Kidney (tissue), 22 donors: ENCODE measurements at places on chromosomes 16 and 17.

GRCh38 chr17:74119049-74119580 is 84.4 kb upstream of the RPL38 start:
- no peak for DNase-seq

DNA sequence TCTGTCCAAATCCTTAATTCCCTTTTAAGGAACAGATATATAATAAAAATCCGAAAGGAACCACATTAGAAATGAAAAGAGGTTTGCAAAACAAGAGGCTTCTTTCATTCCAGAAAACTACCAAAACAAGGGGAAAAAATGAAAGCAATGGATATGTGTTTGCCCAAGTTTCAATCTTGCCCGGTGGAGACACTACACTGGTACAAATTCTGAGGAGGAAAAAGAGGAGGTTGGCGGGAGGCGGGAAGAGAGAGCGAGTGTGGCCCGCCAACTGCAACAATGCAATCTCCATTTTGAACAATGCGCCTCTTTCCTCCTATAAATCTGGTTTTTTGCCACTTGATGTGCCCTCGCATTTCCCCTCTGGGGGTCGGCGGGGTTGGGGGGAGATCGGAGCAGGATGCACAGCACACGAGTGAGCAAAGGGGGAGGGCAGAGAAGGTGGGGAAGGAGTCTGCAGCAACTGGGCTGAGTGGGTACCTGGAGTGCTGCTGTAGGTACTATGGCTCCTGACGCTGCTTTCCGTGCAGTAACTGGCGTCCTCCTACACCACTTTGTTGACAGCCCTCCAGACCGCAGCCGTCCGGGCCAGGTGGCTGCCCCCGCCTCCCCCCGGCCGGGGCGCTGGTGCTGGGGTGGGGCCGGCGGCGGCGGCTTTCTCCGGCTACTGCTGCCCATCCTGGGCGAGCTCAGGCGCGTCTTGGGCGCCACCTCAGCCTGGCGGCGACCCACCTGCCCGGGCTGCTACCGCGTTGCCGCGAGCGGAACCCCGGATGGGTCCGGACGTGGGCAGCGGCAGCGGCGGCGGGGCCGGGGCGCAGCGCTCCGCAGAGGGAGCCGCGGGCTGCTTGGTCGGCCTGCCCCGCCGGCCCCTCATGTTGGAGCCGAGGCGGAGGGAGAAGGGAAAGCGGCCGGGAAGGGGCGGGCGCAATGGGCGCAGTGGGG is 93.8 kb upstream of the PLEKHM1 start:
- DNase-seq = peak; percentile 71

GRCh38 chr17:79098282-79098867 is 23.8 kb downstream of the ENGASE start:
- no peak for DNase-seq

GRCh38 chr16:69917311-69917710 is 33.8 kb upstream of the CLEC18A start:
- no peak for DNase-seq

GRCh38 chr16:48276102-48276501 is 28.8 kb upstream of the ABCC11 start:
- DNase-seq = no peak

DNA sequence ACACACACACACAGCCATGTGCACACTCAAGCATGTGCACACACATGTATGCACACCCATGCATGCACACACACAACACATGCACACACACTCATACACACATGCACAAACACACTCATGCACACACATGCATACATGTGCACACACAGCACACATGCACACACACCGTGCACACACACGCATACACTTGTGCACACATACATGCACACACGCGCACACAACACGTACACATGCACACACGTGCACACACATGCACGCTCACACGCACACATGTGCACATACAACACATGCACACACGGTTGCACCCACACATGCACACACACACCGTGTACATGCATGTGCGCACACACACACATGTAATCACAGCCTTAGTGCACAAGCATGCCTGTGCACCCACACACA is 230.4 kb upstream of the GSE1 start:
- no peak for DNase-seq

GRCh38 chr17:78151514-78152008 is 5.4 kb downstream of the C17orf99 start:
- peak; percentile 62 for DNase-seq

GRCh38 chr17:59108400-59109102 is 1.9 kb upstream of the TRIM37 start:
- no peak for DNase-seq

GRCh38 chr17:17823433-17824118 is 13.2 kb downstream of the SREBF1 start:
- DNase-seq = peak; percentile 95

GRCh38 chr17:66240630-66241029 is 11.4 kb upstream of the APOH start:
- DNase-seq = no peak

DNA sequence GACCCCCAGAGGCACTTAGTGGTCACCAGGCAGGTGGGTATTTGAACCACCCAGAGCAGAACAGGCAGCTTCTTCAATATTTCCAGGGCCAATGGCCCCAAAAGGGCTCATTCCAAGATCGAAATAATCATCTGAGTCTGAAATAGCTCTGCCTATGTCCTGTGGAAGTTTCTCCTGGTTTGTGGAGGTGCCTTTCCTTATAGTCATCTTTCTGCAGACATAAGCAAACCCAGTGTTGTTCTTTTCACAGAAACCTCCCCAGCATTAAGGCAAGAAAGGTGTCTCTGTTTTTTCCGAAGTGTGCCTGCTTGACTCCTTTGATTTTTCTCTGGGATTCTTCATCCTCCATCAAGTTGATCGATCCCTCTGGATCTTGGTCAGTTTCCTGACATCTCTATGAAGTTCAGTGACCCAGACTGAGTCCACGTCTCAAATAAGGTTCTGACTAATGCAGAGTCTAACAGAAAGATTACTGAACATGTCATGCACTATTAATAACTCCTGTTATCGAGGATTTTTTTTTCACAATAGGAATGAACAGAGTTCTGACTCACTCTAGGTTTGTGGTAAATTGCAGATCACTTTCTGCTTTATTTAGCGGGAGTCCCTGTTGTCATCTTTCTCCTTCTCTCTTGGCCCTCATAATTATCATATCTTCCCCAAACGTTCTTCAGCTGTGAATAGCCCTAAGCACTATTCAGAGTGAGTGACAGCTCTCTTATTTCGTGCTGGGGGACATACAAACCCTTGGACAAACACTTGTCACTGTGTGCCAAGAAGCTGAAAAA is 1.5 kb downstream of the LRRC3C start:
- no peak for DNase-seq
